ENCODE measurements at places on chromosomes 2 and 18.
A peak's percentile ranks its signal among the peaks of the same experiment; 100 is the strongest.

DNA sequence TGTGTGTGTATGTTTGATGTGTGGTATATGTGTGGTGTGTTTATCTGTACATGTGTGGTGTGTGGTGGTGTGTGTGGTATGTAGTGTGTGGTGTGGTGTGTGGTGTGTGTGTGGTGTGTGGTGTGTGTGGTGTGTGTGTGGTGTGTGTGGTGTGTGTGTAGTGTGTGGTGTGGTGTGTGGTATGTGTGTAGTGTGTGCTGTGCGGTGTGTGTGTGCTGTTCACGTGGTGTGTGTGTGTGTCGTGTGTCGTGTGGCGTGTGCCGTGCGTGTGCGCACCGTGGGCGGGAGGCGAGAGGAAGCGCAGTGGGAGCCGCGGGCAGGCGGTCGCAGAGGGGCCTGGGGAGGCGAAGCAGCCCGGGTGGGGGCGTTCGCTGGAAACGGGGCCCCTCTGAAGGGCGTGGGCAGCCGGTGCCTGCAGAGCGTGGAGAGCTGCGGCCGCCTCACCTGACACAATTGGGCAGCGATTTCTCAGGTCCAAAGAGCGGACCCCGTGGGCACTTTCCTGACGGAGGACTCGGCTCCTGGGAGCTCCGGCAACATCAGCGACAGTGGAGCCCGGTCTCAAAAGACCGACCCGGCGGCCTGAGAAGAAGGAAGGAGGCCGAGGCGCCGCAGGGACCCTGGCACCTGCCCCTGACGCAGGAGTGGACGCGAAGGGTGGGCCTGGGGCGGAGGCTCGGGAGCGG, 741.1 kb upstream of the SALL3 start:
- ATAC-seq, result peak; percentile 43

GRCh38 chr2:79393806-79394484, 118.9 kb upstream of the CTNNA2 start:
- no peak for ATAC-seq

- ATAC-seq, result no peak
These were observed 79.1 kb upstream of the KCNH7 start for GRCh38 chr2:162917626-162918025.

- no peak for ATAC-seq
These were observed 38.3 kb upstream of the CTIF start for GRCh38 chr18:48500517-48500916.

GRCh38 chr2:149400997-149401396, 70.6 kb downstream of the LYPD6 start:
- no peak for ATAC-seq

GRCh38 chr18:10798727-10799550, 273.1 kb downstream of the NAPG start:
- ATAC-seq, result no peak

GRCh38 chr2:30213326-30213725, 18.0 kb upstream of the LBH start:
- no peak for ATAC-seq

Data from stimulated activated memory B cell treated with anti-CD40 and anti-IgM and Interleukin-4, amounts not matched to agents 10 μg/mL and 1 μg/mL and 100 μg/mL, for 72 hours (primary cell).